ENCODE measurements at places on chromosomes 2 and 18.

GRCh38 chr18:63917817-63918216, 10.1 kb downstream of the SERPINB10 start:
- no peak for DNase-seq

- DNase-seq: no peak
These were observed 909 bp downstream of the ATP6V1C2 start for GRCh38 chr2:10722252-10722825.

- no peak for DNase-seq
These were observed 13.8 kb upstream of the CXCR1 start for GRCh38 chr2:218180467-218181114.

- no peak for DNase-seq
These were observed 12.0 kb upstream of the STPG4 start for GRCh38 chr2:47167149-47167548.

DNA sequence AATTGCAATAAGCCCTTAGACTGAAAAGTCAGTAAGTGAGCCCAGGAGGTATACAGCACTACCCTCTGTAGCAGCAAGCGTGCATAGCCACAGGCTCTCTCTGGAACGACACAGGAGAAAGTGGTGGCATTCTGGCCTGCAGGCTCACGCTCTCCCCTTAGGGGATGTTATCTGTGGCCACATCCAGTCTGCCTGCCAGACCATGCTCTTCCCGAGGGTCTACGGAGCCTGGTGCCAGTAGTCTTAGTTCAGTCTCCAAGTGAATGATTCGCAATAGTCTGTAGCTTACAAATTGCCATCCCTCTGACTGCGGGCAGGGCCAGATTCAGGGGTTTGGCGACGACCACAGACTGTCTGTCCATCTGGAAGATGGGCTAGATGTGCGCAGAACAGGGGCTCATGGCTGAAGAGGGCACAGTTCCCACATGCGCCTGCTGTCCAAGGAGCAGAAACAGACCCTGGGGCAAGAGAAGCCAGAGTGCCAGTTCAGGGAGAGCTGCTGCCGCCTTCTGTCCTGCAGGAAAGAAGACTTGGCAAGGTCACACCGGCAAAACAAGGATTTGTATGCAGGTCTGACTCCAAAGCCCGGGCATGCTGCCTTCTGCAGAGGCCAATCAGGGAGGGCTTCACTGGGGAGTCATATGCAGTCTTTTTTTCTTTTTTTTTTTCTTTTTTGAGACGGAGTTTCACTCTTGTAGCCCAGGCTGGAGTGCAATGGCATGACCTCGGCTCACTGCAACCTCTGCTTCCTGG, 3.5 kb upstream of the KLF11 start:
- no peak for DNase-seq

GRCh38 chr2:88959480-88960204, 268.2 kb downstream of the RPIA start:
- no peak for DNase-seq

GRCh38 chr2:104849618-104850141, 4.2 kb upstream of the POU3F3 start:
- peak; percentile 48 for DNase-seq

DNA sequence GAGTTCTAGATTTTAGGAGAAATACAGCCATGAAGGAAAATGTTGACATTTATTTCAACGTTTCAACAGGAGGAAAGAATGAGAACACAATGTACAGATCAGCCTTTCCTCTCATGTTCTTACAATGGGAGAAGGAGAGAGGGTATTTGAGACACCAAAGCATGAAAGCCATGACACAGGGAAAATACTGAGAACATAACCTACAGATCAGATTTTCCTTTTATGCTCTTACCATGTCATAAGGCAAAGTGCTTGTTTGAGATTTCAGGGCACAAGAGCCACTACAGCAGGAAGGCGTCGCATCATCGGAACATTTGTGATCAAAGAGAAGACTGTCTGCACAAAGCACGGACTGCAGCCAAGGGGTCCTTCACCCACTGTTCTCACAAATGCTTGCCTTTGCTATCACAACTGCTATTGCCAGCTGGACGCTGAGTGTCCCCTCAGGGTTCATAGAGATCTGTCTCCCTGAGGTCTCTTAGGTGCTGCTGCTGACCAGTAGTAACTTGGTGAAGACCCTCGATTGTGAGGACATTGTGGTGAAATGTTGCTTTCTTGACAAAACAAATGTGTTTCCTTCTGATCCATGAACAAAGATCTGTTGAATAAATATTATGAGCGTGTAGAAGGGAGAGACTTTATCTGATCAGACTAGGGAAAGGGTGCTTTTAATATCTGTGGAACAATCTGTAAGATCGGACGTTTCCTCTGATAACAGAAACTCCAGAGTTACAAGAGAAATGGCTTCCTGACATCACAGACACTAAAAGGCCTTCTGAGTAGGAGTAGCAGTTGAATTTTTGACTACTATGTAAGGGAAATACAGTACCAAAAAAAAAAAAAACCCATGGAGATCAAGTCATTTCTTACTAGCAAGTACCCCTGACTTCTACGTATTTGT, 6.4 kb upstream of the IL1RL1 start:
- no peak for DNase-seq

DNA sequence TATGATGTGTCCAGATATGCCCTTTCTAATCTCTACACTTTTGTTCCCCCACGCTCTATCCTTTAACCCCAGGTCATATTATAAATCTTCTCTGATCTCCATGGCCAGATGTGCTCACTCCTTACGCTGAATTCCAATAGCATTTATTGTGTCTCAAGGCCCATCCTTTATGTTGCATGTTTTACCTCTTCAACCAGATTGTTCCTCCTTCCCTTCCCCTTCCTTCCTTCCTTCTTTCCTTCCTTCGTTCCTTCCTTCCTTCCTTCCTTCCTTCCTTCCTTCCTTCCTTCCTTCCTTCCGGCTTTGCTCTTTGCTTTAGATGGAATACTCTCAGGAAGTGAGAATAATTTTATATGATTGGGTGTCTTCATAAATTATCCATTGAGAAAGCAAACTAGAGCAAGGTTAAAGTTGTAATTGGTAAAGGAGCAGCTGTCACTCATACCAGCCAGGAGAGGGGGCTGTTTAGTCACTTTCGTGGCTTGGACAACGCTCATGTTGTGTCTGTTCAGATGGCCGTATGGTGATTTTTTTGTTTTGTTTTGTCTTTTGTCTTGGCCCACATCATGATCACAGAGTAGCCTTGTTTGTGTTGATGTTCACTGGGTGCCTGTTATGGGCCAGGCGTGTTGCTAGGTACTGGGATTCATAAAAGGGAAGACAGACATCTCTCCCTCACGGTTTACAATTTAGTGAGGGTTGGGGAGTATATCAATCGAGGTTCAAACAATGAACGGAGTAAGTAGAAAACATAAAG, 68.0 kb downstream of the DAW1 start:
- peak; percentile 27 for DNase-seq

DNA sequence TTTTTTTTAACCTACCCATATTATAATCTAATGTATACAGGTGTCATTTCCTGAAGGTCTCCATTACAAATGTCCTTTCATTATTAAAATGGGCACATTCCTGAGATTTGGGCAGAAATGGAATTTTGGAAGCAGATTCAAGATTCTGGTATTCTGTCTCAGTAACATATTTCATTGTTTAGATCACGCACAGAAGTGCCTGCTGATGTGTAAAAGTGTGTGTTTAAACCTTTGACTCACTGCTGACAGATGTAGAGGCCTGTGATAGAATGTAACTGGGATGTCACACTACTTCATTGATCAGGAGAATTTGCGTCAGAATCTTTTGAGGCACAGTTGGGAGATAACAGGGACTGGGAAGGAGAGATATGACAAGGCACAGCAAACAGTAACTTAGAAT, 276.8 kb upstream of the EPAS1 start:
- no peak for DNase-seq

- DNase-seq: no peak
These were observed 60.6 kb downstream of the POU3F3 start for GRCh38 chr2:104914509-104914908.

GRCh38 chr18:55446996-55447671, 140.9 kb downstream of the TCF4 start:
- DNase-seq: no peak

- DNase-seq: no peak
These were observed 64.3 kb upstream of the RBMS1 start for GRCh38 chr2:160557903-160558302.

DNA sequence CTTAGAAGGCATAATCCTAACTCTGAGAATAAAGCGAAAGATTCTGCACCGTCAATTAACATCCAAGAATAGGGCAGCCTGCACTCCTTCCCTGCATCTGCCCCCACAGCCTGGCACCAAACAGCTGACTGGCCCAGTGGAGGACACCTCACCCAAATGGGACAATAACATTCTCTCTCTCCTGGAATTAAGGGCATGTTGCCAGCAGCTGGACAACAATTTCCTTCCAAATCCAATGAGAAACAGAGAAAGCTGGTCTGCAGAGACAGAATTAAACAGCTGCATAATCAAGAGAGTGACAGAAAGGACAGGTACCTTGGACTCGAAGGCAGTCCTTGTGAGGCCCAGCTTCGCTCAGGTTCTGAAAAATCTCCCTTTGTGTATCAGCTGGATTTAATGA, 15.0 kb downstream of the COX7A2L start:
- no peak for DNase-seq

DNA sequence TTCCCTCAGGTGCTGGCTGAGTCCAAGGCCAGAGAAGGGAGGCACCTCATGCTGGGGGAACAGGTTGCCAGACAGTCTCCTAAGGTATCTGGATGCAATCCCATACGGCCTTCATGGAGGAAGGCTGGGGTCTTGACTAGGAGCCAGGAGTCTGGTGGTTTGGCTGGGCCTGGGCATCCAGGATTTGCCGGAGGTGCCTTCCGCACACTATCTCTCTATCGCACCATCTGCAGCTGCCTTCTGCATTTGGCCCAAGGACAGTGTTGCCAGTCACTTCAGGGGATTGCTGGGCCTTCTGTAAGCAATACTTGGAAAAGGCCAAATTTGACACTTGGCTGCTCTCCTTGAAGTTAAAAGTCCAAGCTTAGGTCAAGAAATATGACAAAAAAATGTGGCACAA, 327.2 kb downstream of the EN1 start:
- no peak for DNase-seq
